ENCODE measurements at places on chromosomes 12 and 14.

GRCh38 chr14:76647697-76648298 is 113.5 kb upstream of the VASH1 start:
- peak; percentile 61 for DNase-seq

DNA sequence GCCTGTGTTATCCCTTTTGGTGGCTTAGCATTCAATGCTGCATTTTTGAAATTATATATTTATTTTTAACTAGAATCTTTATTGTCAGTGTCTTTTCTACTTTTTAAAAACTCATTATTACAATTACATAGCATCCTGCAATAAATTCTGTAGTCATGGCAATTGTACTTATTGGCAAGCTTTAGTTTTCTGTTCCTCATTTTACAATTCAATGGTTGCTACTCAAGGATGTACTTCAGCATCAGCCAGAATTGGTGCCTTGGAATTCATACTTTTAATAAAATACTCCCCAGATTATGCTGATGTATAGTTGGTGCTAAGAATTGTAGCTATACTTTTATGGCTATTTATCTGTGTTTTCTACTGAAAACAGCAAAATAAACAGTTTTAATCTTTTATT is 1756.8 kb upstream of the SEL1L start:
- DNase-seq: no peak

DNA sequence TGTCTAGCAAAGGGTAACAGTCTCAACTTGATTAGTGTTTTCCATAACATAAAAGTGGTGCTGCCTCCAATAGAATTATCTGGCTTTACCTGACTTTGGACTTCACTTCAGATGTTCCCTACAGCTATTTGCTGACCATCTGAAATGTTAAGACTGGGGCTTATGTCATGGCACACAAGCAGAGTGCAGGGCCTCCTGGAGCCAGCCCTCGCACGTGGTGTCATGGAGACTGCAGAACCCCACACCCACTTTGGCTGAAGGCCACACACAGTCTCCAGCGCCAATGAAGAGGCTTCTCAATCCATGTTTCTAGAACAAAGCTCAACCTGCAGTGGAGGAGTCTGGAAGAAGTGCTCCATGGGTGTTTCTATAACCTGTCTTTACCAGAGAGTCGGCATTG is 169.6 kb upstream of the FRMD6 start:
- no peak for DNase-seq

- no peak for DNase-seq
Measured at GRCh38 chr12:47824198-47824597, 4.5 kb upstream of the HDAC7 start.

GRCh38 chr14:74638066-74638465 is 26.0 kb upstream of the LTBP2 start:
- DNase-seq: no peak

GRCh38 chr12:66329941-66330340 is 27.6 kb downstream of the HELB start:
- no peak for DNase-seq

DNA sequence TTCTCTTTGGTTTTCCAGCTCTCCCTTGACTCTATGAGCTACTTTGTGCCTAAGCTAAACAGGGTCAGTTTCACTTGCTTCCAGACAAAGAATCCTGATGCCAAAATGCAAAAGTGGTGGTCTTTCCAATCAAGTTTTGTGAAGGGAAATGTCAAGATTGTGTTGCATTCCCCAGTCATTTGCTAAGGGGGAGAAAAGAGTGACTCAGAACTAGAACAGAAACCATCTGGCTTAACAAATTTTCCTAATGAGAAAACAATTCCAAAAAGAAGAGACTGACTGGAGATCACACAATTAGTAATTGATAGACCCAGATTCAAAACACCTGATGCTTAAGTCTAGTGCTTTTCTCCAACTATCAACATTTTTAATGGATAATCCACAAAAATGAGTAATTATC is 235.1 kb upstream of the DIO2 start:
- DNase-seq: no peak

DNA sequence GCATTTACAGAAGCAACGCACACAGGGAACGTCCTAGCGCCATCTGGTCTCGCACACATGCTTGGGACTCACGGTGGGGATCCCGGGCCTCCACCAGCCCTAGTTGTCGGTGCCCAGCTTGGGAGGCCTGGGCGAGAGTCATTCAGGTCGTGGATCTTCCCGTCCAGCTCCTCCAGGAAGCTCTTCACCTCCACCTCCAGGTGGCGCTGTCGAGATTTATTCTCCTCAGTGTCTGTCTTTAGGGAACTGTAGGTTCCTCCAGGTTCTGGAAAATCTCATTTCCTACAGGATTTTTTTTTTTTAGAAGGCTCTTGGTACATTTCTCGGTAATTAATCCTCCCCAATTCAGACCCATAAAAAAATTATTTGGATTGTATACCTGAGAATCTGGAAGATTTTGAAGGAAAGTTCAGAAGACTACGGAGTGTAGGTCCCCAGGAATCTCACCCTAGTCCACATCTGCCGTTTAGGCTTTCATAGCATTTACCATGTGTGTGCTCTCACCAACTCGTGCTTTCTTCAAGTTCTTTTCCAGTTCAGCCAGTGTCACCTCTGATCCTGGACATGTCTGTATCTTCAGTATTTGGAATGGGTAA is 910.0 kb downstream of the TMEM121 start:
- peak; percentile 71 for DNase-seq

DNA sequence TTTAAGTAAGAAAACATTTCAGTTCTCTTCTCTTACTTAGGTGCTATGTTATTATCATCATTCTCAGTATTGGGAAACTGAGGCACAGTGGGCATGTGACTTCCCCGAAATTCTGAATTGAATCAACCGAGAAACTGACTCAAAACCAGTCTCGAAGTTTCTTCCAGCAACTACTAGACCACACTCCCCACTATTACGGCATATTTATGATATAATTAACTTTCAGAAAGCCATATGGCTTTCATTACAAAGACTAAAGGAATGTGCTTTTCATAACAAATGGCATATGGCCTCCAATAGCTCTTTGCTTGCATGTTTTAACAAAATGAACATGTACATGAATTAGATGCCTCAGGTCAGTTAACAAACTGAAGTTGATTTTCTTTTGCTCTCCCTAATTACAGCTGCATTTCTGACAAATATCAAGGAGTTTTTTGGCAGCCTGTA is 182.9 kb upstream of the SLC38A2 start:
- DNase-seq: no peak

- peak; percentile 28 for DNase-seq
Measured at GRCh38 chr14:63638493-63638892, 3.2 kb downstream of the WDR89 start.

DNA sequence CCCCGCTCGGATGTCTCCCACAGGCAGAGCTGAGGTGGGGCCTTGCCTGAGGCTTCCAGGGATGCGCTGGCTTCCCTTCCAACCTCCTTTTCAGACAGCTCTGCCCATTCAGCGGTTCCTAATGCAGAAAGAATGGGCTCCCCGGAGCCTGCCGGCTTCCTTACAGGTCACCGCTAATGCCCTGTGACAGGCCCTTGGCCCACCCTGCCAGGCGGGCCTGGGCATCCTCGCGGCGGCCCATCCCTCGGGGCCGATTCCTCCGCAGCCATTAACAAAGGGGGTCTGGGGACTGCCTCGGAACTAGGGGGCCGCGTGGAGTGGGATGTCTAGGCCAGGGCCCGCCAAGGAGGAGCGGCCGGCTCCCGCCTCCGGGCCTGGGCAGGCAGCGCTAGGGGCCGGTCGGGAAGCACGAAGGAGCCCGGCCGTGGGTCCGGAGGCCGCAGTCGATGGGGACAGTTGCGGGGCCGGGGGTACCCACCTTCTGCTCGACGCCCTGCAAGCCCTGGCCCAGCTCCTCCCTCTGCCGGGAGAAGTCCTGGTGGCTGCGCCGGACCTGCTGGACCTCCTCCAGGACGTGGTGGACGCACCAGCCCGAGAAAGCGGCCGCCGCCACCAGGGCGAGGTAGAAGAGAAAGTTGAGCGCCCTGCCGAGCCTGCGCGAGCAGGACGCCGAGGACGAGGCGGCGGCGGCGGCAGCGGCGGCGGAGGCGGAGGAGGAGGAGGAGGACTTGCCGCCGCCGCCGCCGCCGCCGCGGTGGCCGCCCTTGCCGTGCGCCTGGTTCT is 738 bp downstream of the CKAP4 start:
- peak; percentile 28 for DNase-seq

- DNase-seq: no peak
Measured at GRCh38 chr12:76569685-76570604, 10.4 kb upstream of the OSBPL8 start.

GRCh38 chr14:103889313-103890051 is 38.8 kb upstream of the TDRD9 start:
- no peak for DNase-seq

DNA sequence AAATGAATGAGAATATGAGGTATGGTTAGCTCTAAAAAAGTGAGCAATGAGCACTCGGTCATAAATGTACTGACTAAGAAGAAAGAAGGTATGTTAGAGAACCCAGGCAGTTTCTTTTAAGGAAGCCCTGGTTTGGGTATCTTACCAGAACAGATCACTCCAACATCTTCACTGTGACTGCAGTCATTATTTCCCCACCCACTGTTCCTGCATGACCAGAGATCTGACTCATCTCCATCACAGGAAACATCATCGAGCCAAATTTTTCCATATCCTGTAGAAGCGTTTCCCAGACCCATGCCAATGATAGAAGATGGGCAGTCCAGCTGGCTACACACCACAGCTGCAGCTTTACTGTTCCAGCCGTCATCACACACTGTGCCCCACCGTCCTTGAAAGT is 48.0 kb downstream of the CD163L1 start:
- DNase-seq: no peak

- no peak for DNase-seq
Measured at GRCh38 chr12:12745576-12746211, 28.5 kb downstream of the CDKN1B start.

DNA sequence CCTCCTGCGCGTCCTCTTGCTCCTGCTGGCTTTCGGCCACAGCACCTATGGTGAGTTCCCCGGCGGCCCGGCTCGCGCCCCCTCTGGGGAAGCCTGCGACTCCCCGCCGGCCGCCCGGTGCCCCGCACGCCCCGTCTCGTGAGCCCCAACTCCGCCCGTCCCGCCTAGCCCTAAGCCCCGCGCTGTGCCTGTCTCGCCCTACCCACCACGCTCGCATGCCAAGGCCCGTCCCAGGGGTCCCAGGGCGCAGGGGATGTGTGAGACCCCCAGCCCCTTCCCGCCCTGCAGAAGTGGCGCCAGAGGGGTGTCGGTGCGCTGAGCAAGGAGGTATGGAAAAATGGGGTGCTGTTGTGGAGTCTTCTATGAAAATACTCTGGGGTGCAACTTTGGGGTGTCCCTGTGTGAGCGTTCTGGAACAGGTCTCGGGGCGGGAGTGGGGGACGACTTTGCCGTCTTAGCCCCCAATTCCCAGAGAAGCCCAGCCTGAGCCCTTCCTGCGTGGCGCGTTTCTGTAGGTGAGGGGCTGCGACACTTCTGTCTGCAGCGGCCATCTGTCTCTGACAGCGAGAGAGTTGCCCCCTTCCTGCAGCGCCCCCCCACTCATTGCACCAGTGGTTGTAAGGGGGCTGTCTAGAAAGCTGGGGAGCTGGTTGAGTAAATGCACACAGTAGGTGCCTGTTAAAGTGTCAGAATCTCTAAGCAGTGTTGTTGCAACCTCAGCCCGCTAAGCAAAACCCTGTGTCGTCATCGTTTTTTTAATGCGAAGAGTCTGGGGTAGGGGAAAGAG is 587 bp downstream of the DLK1 start:
- no peak for DNase-seq

DNA sequence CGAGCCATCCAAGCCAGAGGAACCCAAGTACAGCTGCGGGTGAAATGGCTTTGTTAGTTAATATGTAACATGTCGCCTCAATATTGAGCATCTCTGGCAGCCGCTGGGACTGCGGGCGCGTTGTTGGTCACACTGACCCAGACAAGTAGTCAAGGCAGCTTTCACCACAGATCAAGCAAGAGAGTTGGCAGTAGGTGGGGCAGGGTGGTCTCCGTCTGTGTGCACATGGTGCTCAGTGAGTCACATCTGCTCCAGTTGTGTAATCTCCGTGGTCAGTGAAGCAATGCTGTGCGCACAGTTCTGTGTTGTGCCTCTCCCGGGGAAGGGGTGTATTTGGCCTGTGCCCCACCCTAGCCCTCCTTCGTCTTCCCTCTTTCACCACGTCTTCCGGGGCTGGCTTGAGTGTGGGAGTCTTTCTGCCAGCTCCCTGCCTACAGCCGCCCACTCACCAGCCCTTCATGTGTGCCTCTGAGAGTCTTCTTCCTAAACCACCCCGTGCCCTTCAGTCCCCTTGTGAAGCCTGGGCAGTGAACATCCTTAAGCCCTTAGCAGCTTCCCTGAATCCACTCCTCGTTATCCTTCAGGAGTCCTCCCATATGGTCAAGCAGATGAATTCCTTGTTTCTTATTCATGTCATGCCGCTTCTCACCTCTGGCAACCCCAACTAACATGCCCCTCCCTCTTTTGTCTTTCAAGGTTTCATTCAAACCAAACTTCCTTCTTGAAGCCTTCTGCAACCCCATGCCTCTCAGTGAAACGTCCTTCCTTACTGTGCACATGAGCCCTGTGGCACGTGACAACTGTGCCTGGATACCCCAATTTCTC is 242.1 kb downstream of the CACNA1C start:
- peak; percentile 39 for DNase-seq

GRCh38 chr14:58100735-58101368 is 51.2 kb downstream of the ARMH4 start:
- no peak for DNase-seq

DNA sequence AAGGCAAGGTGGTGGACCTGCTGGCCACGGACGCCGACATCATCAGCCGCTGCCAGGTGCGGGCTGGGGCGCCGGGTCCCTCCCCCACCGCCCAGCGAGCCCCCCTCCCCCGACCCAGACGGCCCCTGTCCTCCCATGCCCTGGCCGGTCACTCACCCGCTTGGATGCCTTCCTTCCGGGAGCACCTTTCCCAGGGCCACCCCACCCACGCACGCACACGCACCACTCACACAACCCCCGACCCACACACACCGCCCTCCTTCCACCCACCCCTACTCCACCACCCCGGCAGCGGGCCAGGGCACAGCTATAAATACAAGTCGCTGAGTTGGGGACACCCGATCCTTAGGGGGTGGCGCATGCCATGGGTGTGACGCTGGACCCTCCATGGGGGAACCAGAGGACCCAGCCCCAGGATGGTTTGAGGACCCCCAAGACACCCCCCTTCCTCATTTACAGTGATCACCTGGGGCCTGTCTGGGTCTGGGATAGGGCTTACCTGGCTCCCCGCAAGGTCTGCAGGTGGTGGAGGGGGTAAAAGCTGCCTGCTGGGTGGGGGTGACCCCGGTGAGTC is 465 bp downstream of the ADSS1 start:
- DNase-seq: no peak

DNA sequence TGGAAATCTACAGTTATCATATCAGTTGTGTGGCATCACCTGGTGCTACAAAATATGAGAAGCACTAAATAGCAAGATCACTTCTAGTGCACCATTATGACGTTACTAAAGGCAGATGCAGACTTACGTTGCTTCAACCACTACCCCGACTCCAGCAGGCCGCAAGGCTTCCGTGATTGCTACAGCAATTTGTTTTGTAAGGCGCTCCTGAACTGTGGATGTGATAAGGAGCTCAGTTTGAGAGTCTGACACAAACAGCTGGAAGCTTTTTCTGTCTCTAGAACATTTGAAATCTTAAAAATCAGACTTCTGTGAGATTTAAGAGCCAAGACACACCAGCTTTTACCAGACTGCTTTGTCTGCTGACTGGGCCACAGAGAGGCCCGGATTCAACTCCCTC is 57.0 kb downstream of the GCH1 start:
- no peak for DNase-seq
